ENCODE measurements at places on chromosomes 3 and 15. TPM values are rescaled to one million over a fixed set of nuclear protein-coding genes. Genes with fewer than 3 reads are reported as not detected.

The LPCAT4 gene
- 225 TPM for total RNA-seq

The ANKUB1 gene
- total RNA-seq, result not detected

The GASK1A gene
- total RNA-seq, result 2.5 TPM

The PLOD2 gene
- 89.6 TPM for total RNA-seq

The GPR62 gene
- not detected for total RNA-seq

The AHSG gene
- not detected for total RNA-seq

The ROPN1 gene
- total RNA-seq, result 3.2 TPM

The CFAP100 gene
- not detected for total RNA-seq

The IFT57 gene
- total RNA-seq, result 42.5 TPM

The HAUS2 gene
- 10.5 TPM for total RNA-seq

The BUB1B gene
- 2.9 TPM for total RNA-seq

The GABRB3 gene
- total RNA-seq, result 5.5 TPM

The MME gene
- total RNA-seq, result 1.8 TPM

The PLAAT1 gene
- not detected for total RNA-seq

The WDR49 gene
- total RNA-seq, result 1.0 TPM

The SUCLG2 gene
- 210 TPM for total RNA-seq

The ALDH1L1 gene
- total RNA-seq, result 26.7 TPM

The IL5RA gene
- total RNA-seq, result 1.1 TPM

The SPESP1 gene
- total RNA-seq, result 4.8 TPM

The SLC2A2 gene
- total RNA-seq, result not detected

The NXPE3 gene
- total RNA-seq, result 5.4 TPM

The PLCH1 gene
- 8.5 TPM for total RNA-seq

The PCLAF gene
- total RNA-seq, result 11.9 TPM

The CADPS gene
- 3.7 TPM for total RNA-seq

The FEZF2 gene
- total RNA-seq, result not detected

The CCRL2 gene
- 19.4 TPM for total RNA-seq

The ITPKA gene
- total RNA-seq, result 50.9 TPM

The THOC7 gene
- 54.0 TPM for total RNA-seq

The WHAMM gene
- 11.3 TPM for total RNA-seq

The GP9 gene
- 0.39 TPM for total RNA-seq

The SLCO2A1 gene
- 57.7 TPM for total RNA-seq
